ENCODE measurements at places on chromosomes 6 and 20. TPM values are rescaled to one million over a fixed set of nuclear protein-coding genes. Genes with fewer than 3 reads are reported as not detected.

STX11 gene
- 7.3 TPM for total RNA-seq

COL21A1 gene
- 89.7 TPM for total RNA-seq

GCNT2 gene
- 3.3 TPM for total RNA-seq

AKAP12 gene
- total RNA-seq = 40.1 TPM

KCNK15 gene
- 3.7 TPM for total RNA-seq

INSM1 gene
- not detected for total RNA-seq

TAGAP gene
- total RNA-seq = 3.2 TPM

MICB gene
- total RNA-seq = 3.1 TPM

PAK5 gene
- total RNA-seq = not detected

MATN4 gene
- total RNA-seq = not detected

NKX2-2 gene
- not detected for total RNA-seq

MUCL3 gene
- not detected for total RNA-seq

TRIM15 gene
- not detected for total RNA-seq

CFAP206 gene
- 0.39 TPM for total RNA-seq

CAGE1 gene
- not detected for total RNA-seq

WFDC10B gene
- not detected for total RNA-seq

ETV7 gene
- 0.43 TPM for total RNA-seq

Measured in right atrium auricular region (tissue), 2 donors.